Stimulated activated CD4-positive, alpha-beta T cell treated with anti-CD3 and anti-CD28 coated beads, Interleukin-4, amount 100 ng/mL, for 24 hours (primary cell): ENCODE measurements at places on chromosomes 6 and 20.
A peak's percentile ranks its signal among the peaks of the same experiment; 100 is the strongest.

- DNase-seq, result no peak
These were observed 103.9 kb downstream of the ESR1 start for GRCh38 chr6:151911401-151911800.

- DNase-seq, result no peak
These were observed 66.3 kb downstream of the VTA1 start for GRCh38 chr6:142213402-142213801.

GRCh38 chr20:51402201-51402600 is 140.3 kb downstream of the NFATC2 start:
- DNase-seq, result peak; percentile 39

DNA sequence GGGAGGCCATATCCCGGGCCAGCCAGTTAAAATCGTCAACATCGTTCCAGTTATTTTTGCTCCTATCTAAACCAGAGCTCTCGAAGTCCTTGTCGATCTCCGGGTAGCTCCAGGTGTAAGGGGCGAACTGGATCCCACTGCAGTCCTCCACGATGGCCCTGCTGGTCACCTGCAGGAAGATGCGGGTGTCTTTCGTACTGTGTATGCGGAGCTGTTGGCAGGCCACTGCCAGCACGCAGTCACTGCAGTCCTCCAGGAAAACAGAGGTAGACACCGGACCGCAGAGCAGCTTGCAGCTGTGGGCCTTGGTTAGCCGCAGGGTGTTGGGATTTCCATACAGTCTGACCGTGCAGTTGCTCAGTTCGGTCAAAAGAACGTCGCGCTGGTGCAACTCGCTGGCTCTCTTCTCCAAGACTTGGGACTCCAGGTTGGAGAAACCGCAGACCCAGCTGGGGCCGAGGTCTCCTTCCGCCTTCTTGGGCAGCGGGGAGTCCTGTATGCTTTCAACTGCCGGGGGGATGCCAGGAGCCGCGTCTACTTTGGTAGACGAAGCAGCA is 742 bp downstream of the TBCC start:
- peak; percentile 19 for DNase-seq

GRCh38 chr6:141167945-141168344 is 964.8 kb upstream of the GJE1 start:
- DNase-seq, result no peak
